NCI-H524 (cell line): ENCODE measurements at places on chromosomes 7 and 10.

- DNase-seq, result no peak
Observed at GRCh38 chr10:128180843-128181242, 54.6 kb upstream of the MKI67 start.

- no peak for DNase-seq
Observed at GRCh38 chr7:11767148-11767547, 64.8 kb downstream of the THSD7A start.

DNA sequence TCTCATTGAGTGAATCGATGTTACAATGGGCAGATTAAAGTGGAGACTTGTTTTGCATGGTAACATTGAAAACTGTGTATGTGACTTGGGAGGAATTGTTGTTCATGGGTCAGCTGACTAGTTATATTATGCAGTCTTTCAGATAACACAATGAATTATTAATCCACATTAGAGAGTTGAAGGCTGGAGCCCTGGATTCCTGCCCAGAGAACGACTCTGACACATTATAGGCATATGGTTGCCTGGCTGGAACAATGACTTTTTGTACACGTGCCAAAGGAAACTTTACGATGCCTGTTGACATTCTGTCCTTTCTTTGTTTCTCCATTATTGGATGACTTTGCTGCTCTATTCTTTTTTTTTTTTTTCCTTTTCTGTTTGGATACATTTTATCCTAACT, 52.3 kb upstream of the TMEM229A start:
- DNase-seq, result peak; percentile 43

- no peak for DNase-seq
Observed at GRCh38 chr10:22754296-22754695, 39.9 kb upstream of the PIP4K2A start.

DNA sequence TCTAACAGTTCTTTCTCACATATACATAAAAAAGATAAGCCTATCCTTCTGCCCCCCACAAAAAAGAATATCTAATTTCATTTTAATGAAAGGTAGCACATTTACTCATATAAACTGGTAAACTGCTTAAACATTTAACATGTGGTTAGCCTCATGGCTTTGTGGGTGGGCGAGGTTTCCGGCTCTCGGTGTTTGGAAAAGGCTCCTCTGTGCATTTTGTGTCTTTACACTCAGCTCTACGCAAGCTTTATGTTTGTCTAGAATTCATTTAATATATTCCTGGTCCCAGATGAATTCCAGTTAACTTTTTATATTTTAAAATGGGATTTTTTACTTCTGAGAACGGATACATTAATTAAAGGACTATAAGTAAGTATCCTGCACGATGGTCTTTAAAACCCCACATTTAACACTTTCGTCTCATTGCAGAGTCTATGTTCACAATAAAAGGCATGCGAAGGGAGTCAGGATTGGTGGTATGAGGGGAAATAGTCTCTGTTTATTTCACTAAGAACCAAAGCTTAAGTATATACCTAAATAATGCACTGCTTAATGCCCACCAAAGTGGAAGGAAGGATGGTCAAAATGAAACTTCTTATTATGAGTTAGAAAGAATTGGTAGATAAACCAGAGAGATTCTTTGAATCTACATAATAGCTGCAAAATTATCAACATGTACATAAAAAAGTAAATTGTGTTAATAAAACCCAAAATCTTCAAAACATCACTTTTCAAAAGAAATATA, 197.2 kb downstream of the CRPPA start:
- no peak for DNase-seq

GRCh38 chr10:100806356-100806645, 60.9 kb downstream of the PAX2 start:
- no peak for DNase-seq

DNA sequence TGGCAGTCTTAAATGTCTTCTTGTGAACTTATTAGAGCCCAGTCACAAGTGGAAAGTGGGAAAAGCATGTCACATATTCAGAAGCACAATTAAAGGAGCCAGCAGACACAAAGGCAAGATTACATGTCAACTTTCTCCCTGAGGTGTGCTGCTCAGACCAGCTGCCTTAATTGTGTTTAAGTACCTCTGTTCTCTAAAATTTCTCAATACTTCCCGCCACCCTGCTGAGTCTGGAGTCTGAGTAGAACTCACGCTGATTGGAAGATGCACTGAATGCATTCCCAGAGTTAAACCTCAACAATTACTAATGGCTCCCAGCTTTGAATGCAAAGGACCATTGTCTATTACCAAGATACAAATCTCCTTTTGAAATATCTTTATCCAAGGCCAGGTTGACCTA, 166.4 kb upstream of the COBL start:
- DNase-seq, result no peak

- DNase-seq, result no peak
Observed at GRCh38 chr7:72467237-72467636, 55.1 kb upstream of the CALN1 start.

- no peak for DNase-seq
Observed at GRCh38 chr10:71234004-71234894, 21.9 kb downstream of the UNC5B start.

GRCh38 chr10:119775529-119775928, 49.7 kb downstream of the INPP5F start:
- DNase-seq, result no peak

- no peak for DNase-seq
Observed at GRCh38 chr7:156585025-156585648, 55.4 kb upstream of the RNF32 start.

GRCh38 chr7:17144322-17144721, 154.1 kb upstream of the AHR start:
- no peak for DNase-seq

DNA sequence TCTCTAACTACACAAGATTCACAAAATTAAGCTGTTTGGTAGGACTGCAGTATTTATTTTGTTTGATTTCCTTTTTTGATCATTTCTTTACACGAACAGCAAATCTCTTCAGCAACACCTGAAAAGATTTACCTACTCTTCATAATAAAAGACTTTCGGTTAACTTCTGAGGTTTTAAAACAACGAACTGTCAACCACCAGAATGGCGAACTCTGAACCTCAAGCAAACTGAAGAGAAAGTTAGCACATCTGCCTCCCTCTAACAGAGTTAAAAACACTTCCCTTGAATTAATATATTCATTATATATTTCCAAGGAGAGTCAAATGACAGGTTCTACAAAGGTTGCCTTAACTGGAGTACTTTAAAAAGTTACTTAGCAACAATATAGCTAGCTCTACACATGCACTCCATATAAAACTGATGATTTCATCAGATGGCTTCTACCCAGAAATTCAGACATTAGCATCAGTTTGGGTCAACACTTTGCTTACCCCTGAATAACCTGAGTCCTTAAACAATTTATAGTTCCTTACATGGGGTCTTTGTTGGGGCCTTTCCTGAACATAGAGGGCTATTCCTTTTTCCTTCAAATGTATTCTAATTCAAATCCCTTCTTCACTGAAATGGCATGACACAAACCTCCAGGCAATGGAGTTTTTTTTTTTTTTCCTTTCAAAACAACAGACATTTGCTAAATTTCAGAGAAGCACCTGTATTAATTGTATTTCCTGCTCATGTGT, 118.3 kb downstream of the SEM1 start:
- no peak for DNase-seq

DNA sequence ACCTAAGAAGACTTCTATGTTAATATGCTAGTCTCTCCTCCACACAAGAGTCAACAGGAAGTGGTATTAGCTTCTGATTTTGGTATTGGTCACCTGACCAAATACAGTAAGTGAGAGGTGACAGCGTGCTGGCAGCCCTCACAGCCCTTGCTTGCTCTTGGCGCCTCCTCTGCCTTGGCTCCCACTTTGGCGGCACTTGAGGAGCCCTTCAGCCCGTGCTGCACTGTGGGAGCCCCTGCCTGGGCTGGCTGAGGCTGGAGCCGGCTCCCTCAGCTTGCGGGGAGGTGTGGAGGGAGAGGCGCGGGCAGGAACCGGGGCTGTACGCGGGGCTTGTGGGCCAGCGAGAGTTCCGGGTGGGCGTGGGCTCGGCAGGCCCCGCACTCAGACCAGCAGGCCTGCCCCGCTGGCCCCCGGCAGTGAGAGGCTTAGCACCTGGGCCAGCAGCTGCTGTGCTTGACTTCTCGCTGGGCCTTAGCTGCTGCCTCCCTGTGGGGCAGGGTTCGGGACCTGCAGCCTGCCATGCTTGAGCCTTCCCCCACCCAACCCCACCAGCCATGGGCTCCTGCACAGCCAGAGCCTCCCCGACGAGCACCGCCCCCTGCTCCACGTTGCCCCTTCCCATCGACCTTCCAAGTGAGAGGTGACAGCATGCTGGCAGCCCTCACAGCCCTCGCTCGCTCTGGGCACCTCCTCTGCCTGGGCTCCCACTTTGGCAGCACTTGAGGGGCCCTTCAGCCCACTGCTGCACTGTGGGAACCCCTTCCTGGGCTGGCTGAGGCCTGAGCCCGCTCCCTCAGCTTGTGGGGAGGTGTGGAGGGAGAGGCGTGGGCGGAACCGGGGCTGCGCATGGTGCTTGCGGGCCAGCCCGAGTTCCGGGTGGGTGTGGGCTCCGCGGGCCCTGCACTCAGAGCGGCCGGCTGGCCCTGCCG, 4.2 kb upstream of the ACSL5 start:
- no peak for DNase-seq

DNA sequence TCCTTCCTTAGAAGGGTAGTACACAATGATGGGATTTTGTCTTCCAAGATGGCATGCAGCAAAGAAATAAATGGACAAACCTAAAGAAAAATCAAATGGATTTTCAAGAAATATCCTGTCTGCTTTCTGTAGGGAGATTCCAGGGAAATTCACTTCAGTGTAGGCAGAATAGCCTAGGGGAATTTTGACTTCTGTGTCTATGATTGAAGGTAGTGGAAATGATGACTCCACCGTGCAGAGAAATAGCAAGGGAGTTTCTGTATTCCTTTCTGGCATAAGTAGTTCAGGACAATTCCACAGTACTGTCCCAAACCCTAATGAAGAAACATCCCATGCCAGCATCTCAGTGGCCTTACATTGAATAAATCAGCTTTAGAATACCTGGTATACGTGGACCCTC, 9.5 kb downstream of the ATOH7 start:
- DNase-seq, result no peak

DNA sequence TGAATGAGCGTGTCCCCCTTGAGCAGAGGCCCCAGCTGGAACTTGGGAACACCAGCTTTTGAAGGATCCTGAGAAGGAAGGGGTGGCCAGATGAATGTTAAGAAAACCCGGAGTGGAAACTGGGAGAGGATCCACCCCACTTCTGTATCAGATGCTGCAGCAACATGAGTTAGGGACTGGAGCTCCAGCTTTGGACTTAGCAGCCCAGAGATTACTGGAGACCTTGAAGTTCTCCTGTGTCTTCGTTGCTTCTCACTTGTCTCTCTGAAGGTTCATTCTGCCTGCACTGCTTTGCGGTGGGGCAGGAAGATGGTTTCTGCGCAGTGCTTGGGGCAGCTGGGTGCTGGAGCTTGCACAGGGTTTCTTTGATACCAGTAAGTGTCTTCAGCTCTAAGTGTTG, 9.3 kb downstream of the TMEM248 start:
- DNase-seq, result peak; percentile 75

GRCh38 chr7:74625446-74625845, 32.1 kb upstream of the GTF2I start:
- DNase-seq, result no peak
